ENCODE measurements at places on chromosomes 6 and 20. TPM values are rescaled to one million over a fixed set of nuclear protein-coding genes. Genes with fewer than 3 reads are reported as not detected.

- no peak for DNase-seq
Observed at GRCh38 chr6:4358414-4359107, 223.2 kb upstream of the ECI2 start.

DNA sequence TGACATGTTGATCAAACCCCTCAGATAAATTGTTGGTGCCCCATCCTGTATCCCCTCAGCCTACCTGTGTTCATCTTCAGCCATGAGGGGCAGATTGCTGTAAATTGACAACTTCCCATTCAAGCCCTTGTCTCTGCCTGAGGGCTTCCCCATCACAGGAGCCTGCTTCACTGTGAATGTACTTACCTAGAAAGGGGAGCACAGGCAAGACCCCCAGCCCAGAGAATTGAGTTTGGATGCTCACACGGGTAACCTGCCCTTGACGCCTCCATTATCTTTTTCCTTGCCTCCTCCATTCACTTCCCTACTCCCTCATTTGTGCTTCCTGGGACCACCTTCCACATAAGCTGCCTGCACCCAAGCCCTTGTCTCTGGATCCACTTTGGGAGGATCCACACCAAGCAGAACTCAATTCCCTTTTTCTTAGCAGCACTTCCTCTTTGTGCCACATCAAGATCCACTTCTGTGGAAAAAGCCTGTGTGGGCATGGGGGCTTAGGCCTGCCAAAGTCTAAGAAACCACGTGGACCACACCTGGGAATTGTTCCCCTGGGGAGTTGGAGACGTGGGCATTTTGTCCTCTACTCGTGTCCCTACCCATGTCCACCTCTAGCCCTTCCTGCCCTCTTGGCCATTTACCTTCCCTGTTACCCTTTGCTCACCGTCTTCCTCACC, 103.4 kb upstream of the FOXA2 start:
- DNase-seq, result no peak

- no peak for DNase-seq
Observed at GRCh38 chr6:164208371-164208770, 793.9 kb downstream of the QKI start.

LSM14B gene
- polyA plus RNA-seq, result 64.1 TPM

DNA sequence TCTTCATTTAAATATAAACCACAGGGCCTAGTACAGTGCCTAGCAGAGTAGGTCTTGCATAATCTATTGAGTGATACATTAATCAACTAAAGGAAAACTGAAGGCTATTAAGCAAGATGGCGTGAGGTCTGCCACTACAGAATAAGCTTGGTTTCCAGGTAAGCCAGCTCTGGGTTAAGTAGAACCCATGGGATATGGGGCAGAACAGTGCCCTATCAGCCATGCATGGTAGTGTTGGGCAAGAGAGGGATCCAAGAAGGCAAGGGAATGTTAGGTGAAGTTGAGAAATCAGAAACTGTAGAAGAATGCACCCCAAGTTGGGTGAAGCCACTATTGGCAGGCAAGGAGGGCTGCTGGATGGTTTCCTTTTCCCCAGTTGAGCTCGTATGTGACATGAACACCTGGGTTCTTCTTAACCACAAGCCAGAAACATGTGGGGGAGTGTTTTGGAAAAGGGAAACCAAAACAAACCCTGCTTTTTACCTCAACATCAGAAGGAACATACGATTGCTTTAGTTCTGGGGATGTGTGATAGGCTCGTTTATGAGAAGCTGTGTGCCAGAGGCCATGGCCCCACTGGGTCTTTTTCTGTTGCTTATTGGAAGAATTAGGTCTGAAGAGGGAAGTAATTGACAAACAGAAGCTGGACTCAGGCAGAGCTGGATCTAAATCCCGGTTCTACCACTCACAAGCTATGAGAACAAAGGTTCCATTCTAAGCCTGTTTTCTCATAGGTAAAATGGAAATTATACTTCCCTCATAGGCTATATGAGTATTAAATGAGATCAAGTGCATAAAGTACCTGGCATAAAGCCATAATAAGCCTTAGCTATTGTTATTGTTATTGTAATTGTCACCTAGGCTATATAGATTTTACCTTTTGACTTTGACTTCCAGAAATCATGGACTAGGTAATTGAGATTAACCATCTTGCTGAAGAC, 33.5 kb downstream of the NEDD9 start:
- no peak for DNase-seq

DNA sequence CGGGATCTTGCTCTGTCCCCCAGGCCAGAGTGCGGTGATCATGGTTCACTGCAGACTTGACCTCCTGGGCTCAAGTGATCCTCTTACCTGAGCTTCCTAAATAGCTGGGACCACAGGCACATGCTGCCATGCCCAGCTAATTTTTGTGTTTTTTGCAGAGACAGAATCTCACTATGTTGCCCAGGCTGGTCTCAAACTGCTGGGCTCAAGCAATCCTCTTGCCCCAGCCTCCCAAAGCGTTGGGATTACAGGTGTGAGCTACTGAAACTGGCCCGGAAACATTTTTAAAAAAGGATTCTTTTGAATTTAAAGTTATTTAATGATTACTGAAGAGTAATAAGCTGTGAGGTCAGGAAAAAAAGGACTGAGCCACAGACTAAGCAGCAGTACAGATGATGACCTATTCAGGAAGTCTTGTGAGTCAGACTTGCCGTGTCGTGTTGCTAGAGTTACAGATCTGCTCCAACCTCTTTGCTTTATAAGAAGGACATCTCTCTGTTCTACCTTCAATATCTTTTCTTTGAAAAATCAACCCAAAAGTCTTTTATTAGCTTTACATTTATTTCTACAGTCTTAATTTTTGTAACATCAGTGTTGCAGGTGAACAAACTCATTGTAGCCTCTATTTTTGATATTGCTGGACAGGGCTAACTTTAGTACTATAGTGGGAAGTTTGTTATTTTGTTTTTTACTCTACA, 108.7 kb downstream of the NCOA3 start:
- DNase-seq, result no peak

DNA sequence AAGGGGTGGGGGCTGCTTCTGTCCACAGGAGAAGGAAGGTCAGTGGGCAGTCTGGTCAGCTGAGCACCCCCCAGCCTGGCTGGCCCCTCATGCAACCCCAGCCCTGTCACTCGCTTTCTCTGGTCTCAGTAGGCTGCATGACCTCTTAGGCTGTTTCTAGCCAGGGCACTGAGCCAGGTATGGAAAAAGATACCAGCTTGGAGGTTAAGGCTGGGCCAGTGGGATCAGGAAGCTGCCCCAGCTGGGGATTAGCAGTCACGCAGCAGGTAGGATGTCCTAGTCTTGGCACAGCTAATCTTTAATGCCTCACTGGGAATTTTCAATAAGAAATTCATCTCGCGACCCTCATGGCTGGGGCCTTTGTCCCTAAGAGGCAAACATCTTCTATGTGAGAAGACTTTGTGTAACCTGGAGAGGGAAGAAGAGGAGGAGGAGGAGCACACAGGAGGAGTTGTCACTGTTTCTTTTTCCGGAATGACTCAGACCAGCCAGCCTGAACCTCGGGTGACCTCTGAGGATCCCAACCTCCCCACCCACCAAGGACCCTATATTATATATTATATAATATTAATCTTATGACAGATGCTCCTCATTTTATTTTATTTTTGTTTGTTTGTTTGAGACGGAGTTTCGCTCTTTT, 2.4 kb upstream of the BPIFA2 start:
- no peak for DNase-seq

TINAG gene
- not detected for polyA plus RNA-seq

- DNase-seq, result no peak
Observed at GRCh38 chr6:36809941-36810803, 29.1 kb downstream of the CPNE5 start.

SLC22A23 gene
- polyA plus RNA-seq, result 24.7 TPM

DNA sequence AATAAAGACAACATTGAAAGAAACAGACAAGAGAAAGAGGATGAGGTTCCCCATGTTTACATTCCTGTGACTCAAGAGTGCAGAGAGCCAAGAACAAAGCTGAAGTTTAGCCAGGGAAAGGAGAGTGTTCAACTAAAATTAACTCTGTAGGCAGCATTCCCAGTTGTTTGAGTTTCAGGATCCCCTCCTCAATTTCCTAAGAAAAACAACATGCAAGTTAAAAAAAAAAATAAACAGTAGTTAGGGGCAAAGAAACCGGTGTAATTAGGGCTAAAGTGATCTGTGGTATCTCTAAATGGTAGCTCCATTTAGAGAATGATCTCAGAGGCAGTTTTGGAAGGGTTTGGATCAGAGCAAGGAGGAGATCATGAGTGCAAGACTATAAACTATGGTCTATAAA, 30.9 kb upstream of the RAB23 start:
- no peak for DNase-seq

SLC22A16 gene
- polyA plus RNA-seq, result 0.23 TPM

BMP7 gene
- 18.9 TPM for polyA plus RNA-seq

FOXC1 gene
- polyA plus RNA-seq, result 0.81 TPM

GRCh38 chr6:157328108-157328692, 4.9 kb upstream of the TMEM242 start:
- no peak for DNase-seq

DNA sequence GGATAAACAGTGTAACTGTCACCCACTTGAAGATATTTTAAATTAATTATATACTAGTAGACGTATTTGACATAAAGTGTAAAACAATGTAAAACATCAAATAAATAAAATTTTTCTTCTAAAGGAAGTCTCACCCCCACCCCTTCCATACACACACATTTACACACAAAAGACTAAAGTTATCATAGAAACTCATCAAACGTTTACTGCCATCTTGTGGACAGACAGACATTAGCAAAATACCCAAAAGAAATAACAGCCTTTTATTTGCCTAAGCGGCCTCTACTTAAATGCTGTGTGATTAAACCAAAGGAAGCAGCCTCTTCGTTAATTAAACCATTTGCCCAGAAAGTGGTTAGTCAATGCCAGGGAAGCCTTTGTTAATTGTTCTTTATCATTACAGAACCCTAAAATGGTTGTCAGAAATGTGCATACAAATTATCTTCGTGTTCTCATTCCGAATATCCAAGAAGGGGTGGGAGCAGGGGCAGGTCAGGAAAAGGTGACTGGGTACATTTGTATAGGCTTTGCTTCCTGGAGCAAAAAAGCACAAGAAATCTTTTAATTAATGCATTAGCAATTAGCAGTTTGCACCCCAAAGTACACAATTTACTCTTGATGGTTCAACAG, 176.2 kb upstream of the SASH1 start:
- peak; percentile 54 for DNase-seq

TSPO2 gene
- polyA plus RNA-seq, result 0.28 TPM

HLA-G gene
- polyA plus RNA-seq, result 4.6 TPM

SUMO4 gene
- polyA plus RNA-seq, result 1.9 TPM

GRCh38 chr6:79146421-79146820, 68.4 kb upstream of the PHIP start:
- DNase-seq, result no peak

- no peak for DNase-seq
Observed at GRCh38 chr20:54642864-54643667, 167.7 kb downstream of the DOK5 start.
